ENCODE measurements at places on chromosomes 13 and 19.

DNA sequence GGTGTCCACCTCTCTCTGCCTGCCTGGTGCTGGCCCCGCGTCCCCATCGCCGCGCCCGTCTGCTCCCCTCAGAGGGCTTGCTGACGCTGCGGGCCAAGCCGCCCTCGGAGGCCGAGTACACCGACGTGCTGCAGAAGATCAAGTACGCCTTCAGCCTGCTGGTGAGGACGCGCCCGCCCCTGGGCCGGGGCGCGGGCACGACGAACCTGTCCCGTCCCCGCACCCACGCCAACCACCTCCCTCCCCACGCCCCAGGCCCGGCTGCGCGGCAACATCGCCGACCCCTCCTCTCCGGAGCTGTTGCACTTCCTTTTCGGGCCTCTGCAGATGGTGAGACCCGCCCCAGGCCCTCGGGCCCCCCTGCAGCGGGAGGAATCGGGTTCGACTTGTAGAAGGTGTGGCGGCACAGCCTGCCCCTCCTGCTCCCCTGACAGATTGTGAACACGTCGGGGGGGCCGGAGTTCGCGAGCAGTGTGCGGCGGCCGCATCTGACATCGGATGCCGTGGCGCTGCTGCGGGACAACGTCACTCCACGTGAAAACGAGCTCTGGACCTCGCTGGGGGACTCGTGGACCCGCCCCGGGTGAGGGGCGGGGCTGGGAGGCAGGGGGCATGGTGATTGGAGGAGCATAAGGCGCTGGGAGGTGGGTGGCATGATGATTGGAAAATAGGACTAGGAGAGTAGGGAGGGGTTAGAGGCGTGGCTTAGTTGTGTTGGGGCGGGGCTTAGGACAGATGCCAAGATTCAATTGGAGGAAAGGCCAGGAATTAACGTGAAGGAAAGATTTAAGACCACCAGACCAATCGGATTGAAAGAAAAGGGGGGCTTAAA, 6.6 kb downstream of the EPS8L1 start:
- peak; percentile 53 for DNase-seq

- no peak for DNase-seq
Observed at GRCh38 chr13:114089751-114090400, 42.5 kb downstream of the RASA3 start.

- DNase-seq, result peak; percentile 48
Observed at GRCh38 chr19:29687244-29687896, 22.1 kb downstream of the PLEKHF1 start.

DNA sequence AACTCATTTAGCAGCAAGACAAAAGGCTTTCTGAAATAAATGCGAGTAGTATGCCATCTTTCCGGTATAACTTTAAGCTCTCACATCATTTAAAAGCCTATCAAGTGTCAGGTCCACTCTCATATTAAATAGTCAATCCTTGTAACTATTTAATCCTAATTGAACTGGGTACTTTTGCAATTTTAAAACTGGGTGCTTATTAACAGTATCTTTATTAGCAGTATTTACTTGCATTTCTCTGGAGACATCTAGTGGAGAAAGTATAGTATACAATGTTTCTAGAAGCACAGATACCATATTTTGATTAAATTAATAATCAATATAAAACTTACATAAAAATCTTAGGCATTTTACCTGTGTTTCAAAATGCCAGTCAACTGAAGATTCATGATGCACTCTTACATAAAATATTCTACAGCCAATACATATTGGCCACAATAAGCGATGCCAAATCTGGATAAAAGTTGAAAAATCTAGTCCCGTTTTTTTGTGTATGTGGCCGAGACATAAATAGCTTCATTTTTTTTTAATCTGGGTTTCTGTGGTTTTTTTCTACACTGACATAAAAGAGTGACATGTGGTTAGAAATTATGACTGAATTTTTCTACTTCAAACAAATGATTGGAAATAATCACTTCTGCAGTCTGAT, 4.3 kb upstream of the POSTN start:
- no peak for DNase-seq

DNA sequence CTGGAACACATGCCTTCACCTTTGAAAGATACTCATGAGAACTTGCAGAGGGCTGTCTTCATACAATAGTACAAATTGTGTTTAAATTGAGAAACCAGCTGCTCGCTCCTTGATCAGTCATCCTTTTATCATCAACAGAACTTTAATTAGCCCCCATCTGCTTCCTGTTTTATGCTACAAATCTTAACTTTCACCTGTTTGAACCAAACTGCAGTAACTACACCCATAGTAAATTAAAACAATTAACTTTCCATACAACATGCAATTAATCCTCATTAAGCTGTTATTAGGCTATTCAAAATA, 85.2 kb downstream of the FOXO1 start:
- DNase-seq, result no peak

DNA sequence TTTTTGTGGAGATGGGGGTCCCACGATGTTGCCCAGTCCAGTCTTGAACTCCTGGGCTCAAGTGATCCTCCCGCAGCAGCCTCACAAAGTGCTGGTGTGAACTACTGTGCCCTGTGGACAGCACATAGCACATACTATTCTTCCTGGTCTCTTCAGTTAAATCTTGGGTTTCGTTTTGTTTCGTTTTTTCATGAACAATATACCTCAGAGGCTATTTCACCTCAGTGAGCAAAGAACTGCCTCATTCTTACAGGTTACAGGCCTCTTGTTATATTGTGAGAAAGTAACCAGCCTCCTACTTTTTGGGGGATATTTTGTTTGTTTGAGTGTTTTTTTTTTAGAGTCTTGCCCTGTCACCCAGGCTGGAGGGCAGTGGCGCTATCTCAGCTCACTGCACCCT, 1.3 kb upstream of the C3 start:
- DNase-seq, result no peak

- DNase-seq, result no peak
Observed at GRCh38 chr19:45322311-45322710, 364 bp downstream of the CKM start.

- no peak for DNase-seq
Observed at GRCh38 chr19:16038196-16038695, 38.0 kb upstream of the TPM4 start.

GRCh38 chr19:43809762-43810696, 7.8 kb upstream of the LYPD5 start:
- no peak for DNase-seq

DNA sequence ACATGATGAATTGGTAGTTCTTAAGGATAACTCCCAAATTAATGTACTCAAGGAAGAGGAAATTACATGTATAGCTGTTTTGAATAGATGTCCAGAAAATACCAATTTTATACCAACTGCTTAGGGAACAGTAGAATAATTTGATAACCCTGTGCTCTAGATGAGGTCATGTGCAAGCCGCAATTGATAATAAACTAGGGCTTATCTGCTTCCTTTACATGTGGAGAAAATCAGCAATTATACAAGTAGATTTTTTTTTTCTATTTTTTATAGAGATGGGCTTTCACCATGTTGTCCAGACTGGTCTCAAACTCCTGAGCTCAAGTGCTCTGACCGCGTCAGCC, 9.3 kb downstream of the TPT1 start:
- no peak for DNase-seq

DNA sequence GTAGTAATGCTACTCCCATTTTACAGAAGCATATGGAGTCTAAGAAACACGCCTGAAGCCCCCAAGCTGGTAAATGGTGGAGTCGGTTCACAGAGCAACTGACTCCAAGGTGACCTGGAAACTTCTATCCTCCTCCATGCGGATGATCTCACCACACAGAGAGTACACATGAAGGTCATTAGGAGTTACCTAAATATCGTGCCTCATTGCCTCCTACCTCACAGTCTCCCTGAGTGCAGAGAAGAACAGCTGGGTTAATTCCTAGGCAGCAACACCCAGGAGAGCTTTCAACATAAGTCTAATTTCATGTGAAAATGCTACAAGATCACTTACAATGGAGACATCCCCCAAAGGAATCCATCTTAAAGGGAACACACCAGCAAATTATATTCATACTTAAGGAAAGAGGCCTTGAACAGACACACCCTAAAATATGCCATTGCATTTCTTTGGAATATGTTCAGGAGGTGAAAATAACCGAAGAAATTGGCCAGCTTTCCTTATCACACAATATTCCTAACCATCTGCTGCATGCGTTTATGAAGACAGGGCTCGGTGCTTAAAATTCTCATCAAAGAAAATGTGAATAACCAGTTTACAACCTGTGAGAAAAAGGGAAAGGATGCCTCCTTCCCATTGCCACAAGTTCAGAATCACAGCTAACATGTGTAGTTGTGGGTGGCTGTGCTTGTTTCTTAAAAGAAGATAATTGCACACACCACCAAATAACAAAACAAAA, 203.6 kb upstream of the NBEA start:
- DNase-seq, result no peak

DNA sequence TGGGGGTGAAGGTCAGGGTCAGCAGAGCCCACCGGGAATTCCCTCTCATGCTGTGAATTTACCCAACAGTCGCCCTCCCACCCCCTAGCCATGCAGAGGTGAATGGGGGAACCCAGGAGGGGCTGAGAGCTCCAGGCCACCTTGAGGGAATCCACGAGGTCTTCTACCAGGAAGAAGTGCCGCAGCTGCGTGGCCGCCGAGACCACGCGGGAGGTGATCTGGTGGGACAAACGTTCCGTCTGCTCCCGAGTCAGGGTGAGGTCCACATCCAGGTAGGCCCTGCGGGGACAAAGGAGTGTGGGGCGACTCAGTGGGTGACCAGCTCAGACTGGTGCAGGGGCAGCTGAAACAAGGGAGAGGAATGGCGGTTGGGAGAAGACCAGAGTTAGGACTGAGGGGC, 8.1 kb downstream of the RTN2 start:
- DNase-seq, result no peak

DNA sequence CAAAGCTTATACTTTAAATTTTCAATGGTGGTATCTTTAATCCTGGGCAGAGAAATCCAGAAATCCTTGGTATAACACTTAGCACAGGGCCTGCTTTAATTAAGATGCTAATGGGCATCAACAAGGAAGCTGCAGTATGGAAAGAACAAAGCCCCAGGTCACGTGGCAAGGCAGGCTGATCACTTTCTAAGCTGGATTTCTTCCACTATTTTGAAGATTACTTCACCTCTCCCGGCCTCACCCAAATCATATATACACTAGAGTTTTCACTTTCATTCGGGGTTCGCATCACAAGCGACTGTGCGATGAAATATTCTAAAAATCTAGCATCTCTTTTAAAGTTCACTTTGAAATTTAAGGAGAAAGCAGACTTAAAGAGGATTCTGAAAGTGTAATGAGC, 71.8 kb downstream of the STARD13 start:
- no peak for DNase-seq

- DNase-seq, result no peak
Observed at GRCh38 chr13:26025196-26025595, 26.6 kb downstream of the SHISA2 start.

DNA sequence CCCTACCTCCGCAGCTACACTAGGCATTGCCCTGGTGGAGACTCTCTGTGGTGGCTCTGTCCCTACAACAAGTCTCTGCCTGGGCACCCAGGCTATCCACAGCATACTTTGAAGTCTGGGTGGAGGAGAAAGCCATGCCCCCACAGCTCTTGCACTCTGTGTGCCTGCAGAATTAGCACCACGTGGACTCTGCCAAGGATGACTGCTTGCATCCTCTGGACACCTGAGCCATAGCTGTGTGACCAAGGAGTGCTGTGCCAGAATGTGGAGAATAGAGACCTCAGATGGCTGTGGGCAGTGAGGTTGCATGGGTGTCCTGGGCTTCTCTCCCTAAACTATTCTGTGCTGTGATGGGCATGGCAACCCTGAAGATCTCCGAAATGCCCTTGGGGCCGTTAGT, 21.2 kb upstream of the MCF2L start:
- no peak for DNase-seq

- no peak for DNase-seq
Observed at GRCh38 chr13:50257646-50258045, 242.4 kb downstream of the KCNRG start.

GRCh38 chr13:107329991-107330390, 762.1 kb upstream of the ARGLU1 start:
- no peak for DNase-seq
